HFFc6 (cell line): ENCODE measurements at places on chromosomes 4 and X. TPM values are rescaled to one million over a fixed set of nuclear protein-coding genes. Genes with fewer than 3 reads are reported as not detected.
A peak's percentile ranks its signal among the peaks of the same experiment; 100 is the strongest.

TSPAN7 gene
- not detected in 3 replicates for total RNA-seq

ESX1 gene
- not detected in 3 replicates for total RNA-seq

GRCh38 chr4:81722290-81722851 is 250.7 kb upstream of the RASGEF1B start:
- DNase-seq: no peak

HMGB3 gene
- 23.2 to 49.7 TPM (median 39.0 TPM) in 3 replicates for total RNA-seq

UGT8 gene
- total RNA-seq: not detected in 3 replicates

- DNase-seq: no peak
Measured at GRCh38 chr4:121457278-121457875, 76.6 kb upstream of the QRFPR start.

DNA sequence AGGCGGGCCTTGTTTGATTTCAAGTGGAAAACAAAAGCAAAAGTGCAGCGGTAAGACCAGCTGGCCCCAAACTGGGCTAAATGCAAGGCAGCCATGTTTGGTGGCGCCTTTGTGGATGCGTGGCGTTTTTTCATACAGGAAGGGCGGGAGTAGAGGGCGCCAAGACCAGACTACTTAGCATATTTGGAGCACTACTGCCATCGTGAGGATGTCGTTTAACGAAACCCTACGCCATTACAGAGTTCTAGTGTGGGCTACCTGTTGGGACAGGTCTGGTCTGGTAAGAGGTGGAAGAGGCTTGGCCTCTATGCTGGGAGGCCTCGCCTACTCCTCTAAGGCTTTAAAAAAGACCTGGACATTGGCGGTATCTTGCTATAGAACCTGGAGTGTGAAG is 230.7 kb upstream of the STK26 start:
- DNase-seq: no peak

GRCh38 chr4:55258152-55258865 is 87.7 kb upstream of the SRD5A3 start:
- no peak for DNase-seq

CXorf38 gene
- 10.8 to 11.2 TPM (median 11.1 TPM) in 3 replicates for total RNA-seq

DNA sequence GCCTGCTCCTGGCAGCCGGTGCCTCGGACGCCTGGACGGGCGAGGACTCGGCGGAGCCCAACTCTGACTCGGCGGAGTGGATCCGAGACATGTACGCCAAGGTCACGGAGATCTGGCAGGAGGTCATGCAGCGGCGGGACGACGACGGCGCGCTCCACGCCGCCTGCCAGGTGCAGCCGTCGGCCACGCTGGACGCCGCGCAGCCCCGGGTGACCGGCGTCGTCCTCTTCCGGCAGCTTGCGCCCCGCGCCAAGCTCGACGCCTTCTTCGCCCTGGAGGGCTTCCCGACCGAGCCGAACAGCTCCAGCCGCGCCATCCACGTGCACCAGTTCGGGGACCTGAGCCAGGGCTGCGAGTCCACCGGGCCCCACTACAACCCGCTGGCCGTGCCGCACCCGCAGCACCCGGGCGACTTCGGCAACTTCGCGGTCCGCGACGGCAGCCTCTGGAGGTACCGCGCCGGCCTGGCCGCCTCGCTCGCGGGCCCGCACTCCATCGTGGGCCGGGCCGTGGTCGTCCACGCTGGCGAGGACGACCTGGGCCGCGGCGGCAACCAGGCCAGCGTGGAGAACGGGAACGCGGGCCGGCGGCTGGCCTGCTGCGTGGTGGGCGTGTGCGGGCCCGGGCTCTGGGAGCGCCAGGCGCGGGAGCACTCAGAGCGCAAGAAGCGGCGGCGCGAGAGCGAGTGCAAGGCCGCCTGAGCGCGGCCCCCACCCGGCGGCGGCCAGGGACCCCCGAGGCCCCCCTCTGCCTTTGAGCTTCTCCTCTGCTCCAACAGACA is 4.4 kb downstream of the SOD3 start:
- no peak for DNase-seq

SLC38A5 gene
- total RNA-seq: 0.22 to 0.89 TPM (median 0.29 TPM) in 3 replicates

GRCh38 chrX:153075366-153075765 is 3.1 kb downstream of the PNMA6A start:
- DNase-seq: no peak

EFHC2 gene
- not detected in 3 replicates for total RNA-seq

HOPX gene
- total RNA-seq: not detected in 3 replicates

TIMM8A gene
- total RNA-seq: 19.4 to 20.3 TPM (median 20.3 TPM) in 3 replicates

FHDC1 gene
- total RNA-seq: 0.28 and 0.47 TPM in 2 replicates

- DNase-seq: no peak
Measured at GRCh38 chr4:147247579-147247978, 233.3 kb upstream of the EDNRA start.

DNA sequence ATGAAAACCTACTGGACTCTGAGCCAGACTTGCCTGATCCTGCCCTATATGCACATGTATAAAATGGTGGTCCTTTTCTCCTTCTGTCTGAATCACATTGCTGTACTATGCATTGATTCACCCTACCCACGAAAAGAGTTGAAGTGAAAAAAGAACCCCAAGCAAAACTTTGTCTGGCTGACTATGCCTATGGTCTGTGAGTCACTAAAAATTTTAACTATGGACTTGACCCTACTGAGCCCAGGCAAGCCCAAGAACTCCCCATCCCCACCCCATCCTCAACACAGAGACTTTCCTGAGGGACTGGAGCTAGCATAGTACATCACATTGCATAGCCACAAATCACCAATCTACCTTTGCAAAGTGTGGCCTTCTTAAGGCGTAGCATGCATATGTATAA is 116.6 kb upstream of the TENM3 start:
- peak; percentile 39 for DNase-seq
